ENCODE measurements at places on chromosomes 4 and X. TPM values are rescaled to one million over a fixed set of nuclear protein-coding genes. Genes with fewer than 3 reads are reported as not detected.

DNA sequence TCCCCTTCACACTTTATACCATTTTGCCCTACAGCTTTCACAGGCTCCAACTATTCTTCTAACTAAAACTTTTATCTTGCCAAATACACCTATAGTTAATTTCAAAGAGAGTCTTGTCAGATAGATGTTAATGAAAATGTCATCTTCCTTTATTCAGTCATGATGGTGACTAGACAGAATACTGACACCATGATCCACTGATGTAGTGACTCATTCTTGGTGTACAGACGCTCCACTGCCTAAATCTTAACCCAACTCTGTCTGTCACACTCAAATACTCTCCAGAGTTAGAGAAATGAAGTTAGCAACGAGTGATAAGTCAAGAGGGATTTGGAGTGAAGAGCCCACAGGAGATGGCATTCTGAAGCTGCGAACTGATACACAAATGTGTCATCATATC is 32.1 kb upstream of the HDAC8 start:
- no peaks in the 10 kb centered on the region for H3K27me3 ChIP-seq
- peaks cover 5% of the 10 kb centered on the region for H3K4me1 ChIP-seq
- no peak overlapping the region for H3K4me3 ChIP-seq
- no peak for DNase-seq

Gene CYP4V2
- total RNA-seq: 8.7 TPM

DNA sequence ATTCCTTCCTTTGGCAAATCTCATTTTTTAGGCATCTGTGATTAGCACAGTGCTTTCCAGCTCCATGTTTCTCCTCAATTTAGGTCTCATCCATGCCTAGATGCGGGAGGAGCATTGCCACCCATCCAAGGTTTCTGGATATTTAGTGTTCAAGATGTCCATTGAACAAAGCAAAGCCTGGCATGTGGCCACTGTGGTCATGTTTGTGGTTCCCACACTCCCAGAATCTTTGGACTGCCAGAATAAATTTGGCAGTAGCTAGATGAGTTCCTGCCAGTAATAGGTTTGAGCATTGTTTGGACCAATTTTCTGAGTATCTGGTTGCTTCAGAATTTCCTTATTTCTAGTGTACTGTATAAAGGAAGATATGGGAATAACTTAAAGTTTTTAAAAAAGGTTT is 1124.1 kb downstream of the ADGRL3 start:
- no peak overlapping the region for H3K4me3 ChIP-seq
- no peaks in the 10 kb centered on the region for H3K27me3 ChIP-seq
- H3K36me3 ChIP-seq: no peaks in the 10 kb centered on the region
- no peak for DNase-seq
- H3K4me1 ChIP-seq: no peaks in the 10 kb centered on the region
- H3K27ac ChIP-seq: no peak overlapping the region

DNA sequence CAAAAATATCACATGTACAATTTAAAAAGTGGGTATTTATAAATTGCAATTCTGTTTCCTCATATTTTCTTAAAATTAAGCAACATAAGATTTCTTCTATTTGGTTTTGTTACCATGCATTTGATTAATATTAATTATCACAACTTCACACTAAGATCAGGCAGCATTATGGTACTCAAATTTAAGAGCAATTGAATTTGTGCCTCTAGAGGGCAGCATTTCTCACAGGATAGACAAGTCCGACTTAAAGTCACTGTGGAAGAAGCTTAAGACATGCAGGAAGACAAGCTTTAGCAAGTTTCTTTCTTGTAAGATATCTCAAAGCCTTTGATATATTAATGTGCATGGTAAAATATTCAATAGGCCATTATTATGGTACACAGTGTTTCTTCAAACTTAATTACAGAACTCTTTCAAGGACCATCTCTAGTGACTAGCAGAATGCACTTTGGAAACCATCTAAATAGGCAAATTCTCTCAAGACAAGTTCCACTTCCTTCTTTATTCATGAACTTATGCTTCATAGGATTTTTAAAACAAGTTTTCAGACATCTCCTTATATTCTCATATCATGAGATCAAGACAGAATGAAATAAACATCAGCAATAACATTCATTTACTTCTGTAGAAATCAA is 35.0 kb downstream of the FBXW7 start:
- no peak overlapping the region for H3K27ac ChIP-seq
- DNase-seq: peak; percentile 92
- H3K36me3 ChIP-seq: peaks cover 3% of the 10 kb centered on the region
- no peak overlapping the region for H3K4me3 ChIP-seq
- H3K4me1 ChIP-seq: peaks cover 26% of the 10 kb centered on the region

GRCh38 chr4:89022426-89023128 is 34.4 kb downstream of the FAM13A start:
- no peak for DNase-seq
- H3K4me1 ChIP-seq: peaks cover 2% of the 10 kb centered on the region
- H3K4me3 ChIP-seq: no peak overlapping the region
- no peak overlapping the region for H3K27ac ChIP-seq
- H3K36me3 ChIP-seq: no peaks in the 10 kb centered on the region
- H3K27me3 ChIP-seq: no peaks in the 10 kb centered on the region

DNA sequence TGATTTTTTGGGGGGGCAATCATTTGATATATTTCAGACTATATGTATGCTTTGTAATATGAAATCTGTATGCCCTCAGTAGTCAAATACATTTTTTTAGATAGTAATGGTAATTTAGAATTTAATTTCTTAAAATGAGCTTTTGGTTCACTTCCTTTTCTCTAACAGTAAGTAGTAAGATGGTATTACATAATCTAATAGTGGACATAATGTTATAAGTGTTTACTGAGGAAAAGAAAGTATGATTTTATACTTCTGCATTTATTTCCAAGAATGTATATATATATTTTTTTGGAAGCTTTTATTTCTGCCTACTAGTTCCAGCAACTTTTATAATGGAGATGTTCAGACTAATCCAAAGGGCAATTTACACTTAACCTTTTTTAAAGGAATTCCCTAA is 1450.7 kb upstream of the TENM3 start:
- no peak for DNase-seq
- no peaks in the 10 kb centered on the region for H3K4me1 ChIP-seq
- no peak overlapping the region for H3K27ac ChIP-seq
- H3K27me3 ChIP-seq: no peaks in the 10 kb centered on the region
- H3K36me3 ChIP-seq: no peaks in the 10 kb centered on the region

DNA sequence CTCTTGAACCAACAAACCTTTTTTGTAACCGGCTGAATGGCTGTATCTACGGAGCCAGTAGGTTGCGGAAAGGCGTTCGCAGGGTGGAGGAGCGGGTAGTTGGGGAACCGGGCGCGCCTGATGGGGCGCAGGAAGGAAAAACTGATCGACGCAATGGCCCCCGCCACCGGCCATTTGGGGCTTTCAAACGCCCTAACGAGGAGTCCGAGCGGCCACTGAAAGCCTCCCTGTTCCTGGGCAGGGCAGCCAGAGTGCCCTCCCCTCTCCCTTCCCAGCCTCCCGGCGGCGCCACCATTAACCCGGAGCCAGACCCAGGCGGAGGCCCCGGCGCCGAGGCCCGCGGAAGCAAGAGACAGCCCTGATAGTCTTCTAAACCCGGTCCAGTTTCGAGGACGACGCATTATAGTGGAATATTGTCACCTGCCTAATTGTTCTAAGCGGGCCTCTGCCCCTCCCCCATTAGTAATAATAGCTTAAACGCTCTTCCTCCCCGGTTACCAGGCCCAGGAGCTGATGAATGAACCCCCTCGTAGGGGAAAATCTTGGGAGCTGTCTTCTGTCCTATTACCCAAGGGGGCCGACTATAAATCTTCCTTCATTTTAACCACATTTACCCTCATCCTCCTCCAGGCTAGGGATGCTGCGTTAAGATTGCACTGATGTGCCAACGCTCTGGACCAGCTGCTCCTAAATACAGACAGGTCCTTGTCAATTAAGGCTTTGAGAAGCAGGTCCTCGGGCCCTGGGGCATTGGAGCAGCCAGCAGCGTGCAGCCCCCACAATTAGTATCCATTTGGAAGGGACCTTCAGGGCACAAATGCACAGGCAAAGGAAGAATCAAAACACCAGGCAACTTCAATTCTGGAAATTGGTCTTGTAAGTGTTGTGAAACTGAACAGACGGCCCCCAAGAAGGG is 61.6 kb upstream of the TMEM33 start:
- H3K27ac ChIP-seq: no peak overlapping the region
- H3K4me1 ChIP-seq: no peaks in the 10 kb centered on the region
- H3K36me3 ChIP-seq: no peaks in the 10 kb centered on the region
- peak; percentile 48 for DNase-seq
- no peak overlapping the region for H3K4me3 ChIP-seq

DNA sequence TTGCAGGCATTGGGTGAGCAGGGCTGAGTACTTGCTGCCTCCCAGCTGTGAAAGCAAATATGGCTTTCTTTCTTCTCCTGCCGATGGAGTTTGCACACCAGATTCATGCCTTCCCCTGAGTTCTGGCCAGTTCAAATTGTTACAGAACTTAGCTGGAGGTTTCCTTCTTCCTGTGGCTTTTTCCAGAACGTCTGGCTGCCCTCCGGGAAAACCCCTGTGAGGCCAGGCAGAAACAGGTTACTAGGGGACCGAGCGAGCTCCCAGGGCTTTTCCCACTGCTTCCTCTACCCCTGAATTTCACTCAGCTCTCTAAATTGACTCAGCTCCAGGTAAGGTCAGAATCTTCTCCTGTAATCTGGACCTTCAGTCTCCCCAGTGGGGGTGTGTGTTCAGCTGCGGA is 482.4 kb downstream of the C4orf33 start:
- H3K4me3 ChIP-seq: no peak overlapping the region
- no peak for DNase-seq
- H3K27ac ChIP-seq: no peak overlapping the region
- no peaks in the 10 kb centered on the region for H3K36me3 ChIP-seq

DNA sequence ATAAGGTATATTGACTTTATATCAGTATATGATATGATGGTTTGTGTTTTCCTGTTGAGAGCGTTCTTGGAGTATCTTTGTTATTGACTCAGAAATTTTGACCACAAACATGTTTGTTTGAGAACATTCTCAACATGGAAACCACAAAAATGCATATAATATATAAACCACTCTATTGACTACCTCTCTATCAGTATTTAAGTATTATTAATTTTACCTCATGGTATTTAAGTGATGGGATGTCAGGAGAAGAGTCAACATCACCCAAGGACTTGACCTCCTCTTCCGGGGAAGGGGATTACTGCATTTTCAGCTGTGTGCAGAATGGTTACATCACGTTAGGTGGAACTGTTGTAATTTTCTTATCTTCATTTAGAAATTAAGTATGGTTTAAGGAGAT is 54.3 kb upstream of the PUDP start:
- DNase-seq: no peak
- H3K27ac ChIP-seq: no peak overlapping the region
- H3K4me3 ChIP-seq: no peak overlapping the region
- no peaks in the 10 kb centered on the region for H3K27me3 ChIP-seq
- H3K36me3 ChIP-seq: no peaks in the 10 kb centered on the region
- H3K4me1 ChIP-seq: no peaks in the 10 kb centered on the region

- H3K27me3 ChIP-seq: no peaks in the 10 kb centered on the region
- H3K4me3 ChIP-seq: no peak overlapping the region
- DNase-seq: no peak
- H3K4me1 ChIP-seq: no peaks in the 10 kb centered on the region
Observed at GRCh38 chrX:97790850-97791249, 907.1 kb downstream of the RPA4 start.

DNA sequence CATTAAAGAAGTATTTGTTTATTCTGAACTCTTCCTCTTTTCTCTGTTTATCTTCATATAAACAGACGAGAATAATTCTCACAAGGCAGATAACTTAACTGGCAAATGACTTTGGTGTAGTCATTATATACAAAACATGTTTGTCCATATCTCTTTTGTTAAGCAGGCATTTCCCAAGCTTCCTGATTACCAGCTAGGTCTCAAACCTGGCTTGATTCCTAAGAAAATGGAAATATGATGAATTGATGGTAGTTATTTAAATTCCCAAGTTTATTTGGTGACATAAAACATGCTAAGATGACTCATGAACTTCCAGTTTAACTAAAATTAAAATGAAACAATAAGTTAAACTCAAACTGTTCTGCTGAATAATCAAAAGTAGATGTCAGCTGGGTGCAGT is 96.8 kb downstream of the ARSJ start:
- no peak overlapping the region for H3K27ac ChIP-seq
- no peak overlapping the region for H3K4me3 ChIP-seq
- no peaks in the 10 kb centered on the region for H3K36me3 ChIP-seq
- no peaks in the 10 kb centered on the region for H3K4me1 ChIP-seq
